Omental fat pad (tissue), 4 donors: ENCODE measurements at places on chromosomes 7 and 10. TPM values are rescaled to one million over a fixed set of nuclear protein-coding genes. Genes with fewer than 3 reads are reported as not detected.

The MMD2 gene
- not detected for total RNA-seq

The NXPH1 gene
- total RNA-seq, result not detected

The INMT gene
- 218 TPM for total RNA-seq

The ASB10 gene
- not detected for total RNA-seq

The TFR2 gene
- total RNA-seq, result 0.60 TPM

The LRRC4 gene
- total RNA-seq, result 2.4 TPM

The DMBT1 gene
- 0.28 TPM for total RNA-seq

The EPHA1 gene
- total RNA-seq, result not detected

The SYT15B gene
- 0.84 TPM for total RNA-seq

The SPDYE16 gene
- total RNA-seq, result not detected

The SPDYE11 gene
- total RNA-seq, result not detected

The RARRES2 gene
- 235 TPM for total RNA-seq
